ENCODE measurements at places on chromosomes 7 and 10. TPM values are rescaled to one million over a fixed set of nuclear protein-coding genes. Genes with fewer than 3 reads are reported as not detected.

HECTD2 gene
- 13.0 TPM for polyA plus RNA-seq

ZNF716 gene
- not detected for polyA plus RNA-seq

ZPBP gene
- not detected for polyA plus RNA-seq

SPDYE2B gene
- polyA plus RNA-seq: not detected

PNLIPRP3 gene
- not detected for polyA plus RNA-seq

DNA sequence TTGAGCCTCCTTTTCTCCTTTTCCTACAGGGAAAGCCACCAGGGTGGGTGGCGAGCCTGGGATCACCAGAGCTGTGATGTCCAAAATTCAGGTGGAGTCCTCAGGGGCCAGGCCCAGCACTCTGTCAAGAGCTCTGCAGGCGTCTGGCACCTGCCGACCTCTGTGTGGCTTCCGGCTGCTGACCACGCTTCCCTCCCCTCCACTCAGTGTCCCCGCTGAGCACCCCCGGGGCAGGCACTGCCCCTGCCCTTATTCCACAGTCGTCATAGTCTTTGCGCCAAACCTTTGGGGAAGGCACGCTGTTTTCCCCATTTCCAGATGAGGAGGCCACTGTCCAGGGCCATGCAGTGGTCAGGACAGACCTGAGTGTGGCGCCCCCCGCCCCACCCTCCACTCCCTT, 7.5 kb downstream of the MTG1 start:
- no peak for DNase-seq

- no peak for DNase-seq
Observed at GRCh38 chr10:97589479-97589878, at the start of gene C10orf62. C10orf62 (plus strand) TSS chr10:97589721; CDS start chr10:97589898, 177 bp downstream.

DNAJC12 gene
- 8.3 TPM for polyA plus RNA-seq

PTN gene
- 136 TPM for polyA plus RNA-seq

GRCh38 chr7:23136216-23136615, 30.6 kb downstream of the KLHL7 start:
- DNase-seq: peak; percentile 11

PLAC9 gene
- polyA plus RNA-seq: 14.2 TPM

Measured in AG04450 (cell line).